ENCODE measurements at places on chromosomes 4 and X.

DNA sequence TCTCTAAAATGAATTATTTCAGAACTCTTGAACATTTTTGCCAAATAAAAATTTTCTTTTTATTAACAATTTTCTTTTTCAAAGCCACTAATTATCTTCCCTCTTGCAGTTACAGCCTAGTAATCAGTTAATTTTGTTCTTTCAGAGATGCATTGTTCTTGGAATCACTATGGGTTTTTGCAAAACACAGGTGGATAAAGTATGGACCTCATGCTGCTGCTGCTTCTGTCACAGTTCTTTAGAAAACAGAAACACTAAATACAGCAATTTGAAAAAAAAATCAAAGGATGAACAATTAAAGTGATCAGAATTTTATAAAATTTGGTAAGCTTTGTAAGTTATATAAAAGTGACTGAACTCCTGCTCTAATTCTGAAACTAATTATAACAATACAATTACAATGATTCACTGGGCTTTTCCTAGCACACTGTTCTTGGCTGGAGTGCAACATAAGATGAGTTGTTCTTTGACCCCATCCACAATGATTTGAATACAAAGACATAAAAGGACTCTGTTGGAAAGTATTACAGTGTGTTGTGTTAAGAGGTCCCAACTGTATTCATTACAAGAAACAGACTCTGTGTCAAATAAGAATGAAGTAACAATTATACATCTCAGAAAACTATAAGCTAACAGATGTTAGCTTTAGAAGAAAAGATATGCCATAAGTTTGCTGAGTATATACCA is 59.4 kb upstream of the GK2 start:
- no peak for DNase-seq

DNA sequence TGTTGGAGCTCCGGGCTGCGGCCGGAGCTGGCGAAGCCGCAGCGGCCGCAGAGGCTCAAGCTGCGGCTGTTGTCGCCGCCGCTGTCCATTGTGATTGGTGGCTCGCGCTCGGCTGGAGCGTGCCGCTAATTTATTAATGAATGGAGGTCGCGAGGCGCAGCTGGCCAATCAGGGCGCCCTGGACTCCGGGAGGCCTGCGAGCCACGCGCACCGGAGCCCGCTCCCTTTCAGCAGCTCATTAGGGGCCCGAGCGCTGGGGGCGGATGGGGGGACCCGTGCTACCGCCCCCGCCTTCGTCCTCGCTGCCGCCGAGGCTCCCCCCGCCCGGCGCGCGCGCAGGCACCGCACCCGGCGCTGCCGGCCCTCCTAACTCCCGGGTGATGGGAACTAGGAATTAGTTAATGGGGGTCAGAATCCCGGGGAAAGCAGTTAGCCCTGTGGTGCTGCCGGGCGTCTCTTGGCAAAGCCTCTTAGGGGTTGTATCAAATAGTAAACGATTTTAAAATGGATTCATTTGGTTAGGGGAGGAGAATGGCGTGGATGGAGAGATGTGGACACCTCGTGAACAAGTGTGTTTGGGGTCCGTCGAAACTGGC is 589 bp upstream of the NEUROG2 start:
- DNase-seq: peak; percentile 14

DNA sequence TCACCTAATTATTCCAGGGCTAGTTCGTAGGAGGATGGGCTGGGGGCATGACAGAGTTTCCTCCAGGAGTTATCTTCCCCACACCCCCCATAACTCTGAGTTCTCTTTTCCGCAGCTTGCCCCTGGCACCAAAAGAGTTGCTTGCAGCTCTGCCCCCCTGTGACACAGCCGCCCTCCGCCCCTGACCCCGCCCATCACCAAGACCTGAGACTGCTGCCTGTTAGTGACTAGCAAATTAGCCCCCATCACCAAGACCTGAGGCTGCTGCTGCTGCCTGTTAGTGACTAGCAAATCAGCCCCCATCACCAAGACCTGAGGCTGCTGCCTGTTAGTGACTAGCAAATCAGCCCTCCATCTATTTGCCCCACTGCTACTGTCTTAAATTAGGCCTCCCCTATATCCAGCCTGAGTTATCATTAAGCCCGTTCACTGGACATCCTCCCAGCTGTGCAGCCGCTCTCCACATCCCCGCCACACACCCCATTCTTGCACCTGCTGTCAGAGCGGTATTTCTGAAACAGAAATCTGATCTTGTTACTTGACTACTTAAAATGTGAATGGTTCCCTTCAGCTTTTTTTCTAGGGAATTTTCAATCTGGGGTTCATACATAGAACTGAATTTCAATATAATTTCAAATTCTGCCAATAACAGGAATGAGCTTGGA is 1.5 kb upstream of the PAPSS1 start:
- no peak for DNase-seq

GRCh38 chr4:100391086-100391485 is 126.7 kb downstream of the EMCN start:
- DNase-seq: no peak

DNA sequence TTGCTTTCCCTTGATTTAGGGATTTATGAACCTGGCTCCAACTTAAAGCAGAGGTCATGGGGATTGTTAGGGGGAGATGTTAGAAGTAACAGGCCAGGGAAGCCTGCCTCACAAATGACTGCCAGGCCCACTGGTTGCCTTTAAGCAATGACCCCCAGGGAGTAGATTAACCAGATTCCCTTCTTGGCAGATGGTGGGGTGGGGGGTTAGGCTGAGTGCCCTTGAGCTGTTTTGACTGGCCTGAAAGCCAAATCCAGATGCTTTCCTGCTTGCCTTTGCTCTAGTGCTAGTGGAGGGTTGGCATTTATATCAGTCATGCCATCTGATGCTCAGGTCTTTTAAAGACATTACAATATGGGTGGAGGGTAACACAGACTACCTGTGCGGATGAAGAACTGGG is 128.1 kb downstream of the TMEM164 start:
- DNase-seq: no peak

- DNase-seq: peak; percentile 21
Measured at GRCh38 chrX:119734897-119735339, 23.5 kb upstream of the SOWAHD start.

GRCh38 chr4:11106759-11107158 is 321.9 kb downstream of the HS3ST1 start:
- no peak for DNase-seq

All from body of pancreas (tissue), 4 donors.